ENCODE measurements at places on chromosomes 16 and 17.
A peak's percentile ranks its signal among the peaks of the same experiment; 100 is the strongest.

GRCh38 chr17:77666881-77667395 is 291.6 kb upstream of the TNRC6C start:
- DNase-seq: no peak

- DNase-seq: no peak
Measured at GRCh38 chr16:6341981-6342380, 990.7 kb upstream of the RBFOX1 start.

DNA sequence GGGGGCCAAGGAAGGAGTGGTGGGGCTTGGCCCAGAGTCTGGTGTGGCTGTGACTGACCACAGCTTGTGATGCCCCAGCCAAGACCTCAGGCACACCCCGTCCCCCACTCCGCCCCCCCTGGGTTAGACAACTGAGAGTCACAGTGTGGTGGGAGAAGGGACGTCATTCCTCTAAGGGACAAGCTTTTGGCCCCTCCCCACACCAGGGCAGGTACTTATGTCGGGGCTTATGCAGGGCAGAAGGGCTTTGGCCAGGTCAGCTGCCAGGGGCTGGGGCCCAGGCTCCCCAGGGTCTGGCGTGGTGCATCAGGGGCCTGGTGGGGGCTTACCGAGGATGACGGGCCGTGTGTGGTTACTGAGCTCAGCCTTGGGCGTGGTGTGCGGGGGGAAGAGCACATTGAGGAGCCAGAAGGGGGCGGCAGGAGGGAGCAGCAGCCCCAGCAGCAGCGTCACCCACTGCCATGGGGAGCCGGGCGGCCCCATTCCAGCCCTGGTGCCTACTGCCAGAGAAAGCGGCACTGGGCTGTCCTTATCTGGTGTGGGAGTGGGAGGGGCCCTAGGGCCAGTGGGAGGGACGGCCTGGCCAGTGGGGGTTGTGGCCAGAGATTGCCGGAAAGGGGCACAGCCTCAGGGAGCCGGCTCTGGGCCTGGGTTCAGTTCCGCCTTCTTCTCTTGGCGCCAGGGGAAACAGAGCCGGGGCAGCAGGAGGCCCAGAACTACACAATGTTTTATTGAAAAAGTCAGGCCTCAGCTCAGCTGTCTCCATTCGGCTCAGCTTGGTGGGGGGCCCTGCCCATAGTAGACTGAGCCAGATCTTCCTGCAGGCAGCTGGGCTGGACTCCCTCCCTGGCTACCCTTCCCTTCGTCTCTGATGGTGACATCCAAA is at the start of gene LCAT:
Gene LCAT (minus strand): TSS at position 502 of the 886 bp plus-strand sequence. CDS start 19 bp downstream, at position 483.
- DNase-seq: no peak

DNA sequence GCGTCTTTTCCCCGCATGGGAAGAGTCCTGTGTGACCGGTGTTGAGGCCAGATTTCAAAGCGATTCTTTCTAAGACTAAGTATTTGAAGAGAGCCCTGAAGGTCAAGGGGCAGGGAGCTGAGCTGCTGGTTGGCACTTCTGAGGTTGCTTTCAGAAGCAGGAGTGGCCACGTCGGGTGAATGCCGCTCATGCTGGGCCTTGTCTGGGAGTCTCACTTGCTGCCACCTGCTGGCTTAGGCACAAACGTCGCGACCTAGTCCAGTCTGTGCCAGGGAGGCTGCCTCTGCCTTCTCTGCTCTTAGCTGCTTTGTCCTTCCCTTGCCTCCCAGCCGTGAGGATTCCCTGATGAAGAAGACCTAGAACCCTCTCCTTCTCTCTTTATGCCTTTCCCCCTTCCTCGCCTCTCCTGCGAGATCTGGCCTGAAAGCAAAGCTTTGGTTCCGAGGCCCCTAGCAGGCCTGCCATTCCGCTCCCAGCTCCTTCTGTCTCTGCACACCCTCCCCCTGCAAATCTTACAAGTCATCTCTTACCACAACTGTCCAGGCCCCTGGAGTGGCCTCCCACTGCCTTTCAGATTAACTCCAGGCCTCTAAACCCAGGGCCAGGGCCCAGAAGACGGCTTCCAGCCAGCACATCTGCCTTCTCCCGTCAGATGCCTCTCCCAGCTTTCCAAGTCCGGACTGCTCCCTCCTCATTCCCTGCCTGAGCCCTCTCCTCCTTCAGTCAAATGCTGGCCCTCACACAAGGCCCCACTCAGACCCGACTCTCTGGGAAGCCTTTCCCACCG is 11.4 kb downstream of the CTNS start:
- peak; percentile 76 for DNase-seq

All from GM23248 (cell line).